ENCODE measurements at places on chromosomes 7 and 10. TPM values are rescaled to one million over a fixed set of nuclear protein-coding genes. Genes with fewer than 3 reads are reported as not detected.

The SUFU gene
- total RNA-seq, result 5.1 TPM

The CH25H gene
- not detected for total RNA-seq

The A1CF gene
- total RNA-seq, result not detected

The GJD4 gene
- not detected for total RNA-seq

The ADAP1 gene
- 1.4 TPM for total RNA-seq

The PDZD7 gene
- total RNA-seq, result not detected

All from psoas muscle (tissue), 8 donors.